Osteocyte (in vitro differentiated cells): ENCODE measurements at places on chromosomes 7 and 10. TPM values are rescaled to one million over a fixed set of nuclear protein-coding genes. Genes with fewer than 3 reads are reported as not detected.

The HTR7 gene
- 0.24 and 0.26 TPM in 2 replicates for total RNA-seq

The HMX2 gene
- total RNA-seq: not detected in 2 replicates

The IRF5 gene
- 0.24 TPM in 1 of 2 replicates, not detected in the other for total RNA-seq

The ATG9B gene
- total RNA-seq: 0.11 and 0.39 TPM in 2 replicates

The GNAI1 gene
- 44.4 and 44.5 TPM in 2 replicates for total RNA-seq

The ACTR3C gene
- total RNA-seq: not detected in 2 replicates

The FAM221A gene
- total RNA-seq: 4.0 TPM in 2 replicates

The UTF1 gene
- not detected in 2 replicates for total RNA-seq

The ACBD7 gene
- 0.73 and 0.86 TPM in 2 replicates for total RNA-seq

The CDC14C gene
- not detected in 2 replicates for total RNA-seq

The ZNF655 gene
- 62.8 and 64.2 TPM in 2 replicates for total RNA-seq

The PTPN20 gene
- total RNA-seq: not detected in 2 replicates

The BHLHA15 gene
- total RNA-seq: not detected in 2 replicates

The NDUFA5 gene
- total RNA-seq: 56.5 and 64.7 TPM in 2 replicates

The SPDYE6 gene
- total RNA-seq: not detected in 2 replicates

The AIFM2 gene
- 11.7 and 12.1 TPM in 2 replicates for total RNA-seq

The MYO1G gene
- 0.05 TPM in 1 of 2 replicates, not detected in the other for total RNA-seq

The TMEM176A gene
- total RNA-seq: not detected in 2 replicates

The PRKAR1B gene
- total RNA-seq: 10.9 and 12.0 TPM in 2 replicates

The ACTL6B gene
- not detected in 2 replicates for total RNA-seq

The SGMS1 gene
- total RNA-seq: 20.7 and 21.0 TPM in 2 replicates

The SDK1 gene
- 5.4 and 5.6 TPM in 2 replicates for total RNA-seq

The CCL24 gene
- not detected in 2 replicates for total RNA-seq

The SPDYE18 gene
- 0.99 TPM in 1 of 2 replicates, not detected in the other for total RNA-seq

The PNLIP gene
- total RNA-seq: not detected in 2 replicates

The ZNF479 gene
- not detected in 2 replicates for total RNA-seq

The NRG3 gene
- not detected in 2 replicates for total RNA-seq

The CPA2 gene
- total RNA-seq: not detected in 2 replicates

The EIF5AL1 gene
- total RNA-seq: 0.10 TPM in 1 of 2 replicates, not detected in the other

The GARIN1A gene
- 3.9 TPM in 2 replicates for total RNA-seq

The A1CF gene
- total RNA-seq: not detected in 2 replicates

The KCNH2 gene
- not detected in 2 replicates for total RNA-seq

The MACROH2A2 gene
- total RNA-seq: 31.2 and 36.5 TPM in 2 replicates

The MICU1 gene
- total RNA-seq: 58.9 and 66.3 TPM in 2 replicates

The POLR2J2 gene
- total RNA-seq: 6.5 and 6.7 TPM in 2 replicates

The AKR1C2 gene
- total RNA-seq: not detected in 2 replicates

The BAMBI gene
- total RNA-seq: 6.1 and 6.8 TPM in 2 replicates
